ENCODE measurements at places on chromosomes 2 and 18.

DNA sequence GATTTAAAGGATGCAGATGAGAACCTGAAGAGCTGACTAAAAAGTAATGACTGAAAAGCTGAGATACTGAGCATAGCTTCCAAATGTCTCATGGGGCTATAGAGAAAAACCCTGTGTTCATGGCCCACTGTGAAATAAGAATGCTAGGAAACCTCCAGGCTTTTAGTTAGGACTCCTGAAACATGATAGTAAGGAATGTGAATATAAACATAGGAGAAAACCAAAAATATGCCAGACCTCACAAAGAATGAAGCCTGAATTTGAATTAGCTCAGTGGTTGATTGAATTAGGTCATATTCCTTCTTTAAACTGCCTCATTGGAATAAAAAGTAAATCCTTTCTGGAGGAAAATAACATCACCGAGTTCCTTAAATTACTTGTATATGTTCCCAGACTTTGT lies 194.5 kb upstream of the NXPH2 start:
- DNase-seq = peak; percentile 47

DNA sequence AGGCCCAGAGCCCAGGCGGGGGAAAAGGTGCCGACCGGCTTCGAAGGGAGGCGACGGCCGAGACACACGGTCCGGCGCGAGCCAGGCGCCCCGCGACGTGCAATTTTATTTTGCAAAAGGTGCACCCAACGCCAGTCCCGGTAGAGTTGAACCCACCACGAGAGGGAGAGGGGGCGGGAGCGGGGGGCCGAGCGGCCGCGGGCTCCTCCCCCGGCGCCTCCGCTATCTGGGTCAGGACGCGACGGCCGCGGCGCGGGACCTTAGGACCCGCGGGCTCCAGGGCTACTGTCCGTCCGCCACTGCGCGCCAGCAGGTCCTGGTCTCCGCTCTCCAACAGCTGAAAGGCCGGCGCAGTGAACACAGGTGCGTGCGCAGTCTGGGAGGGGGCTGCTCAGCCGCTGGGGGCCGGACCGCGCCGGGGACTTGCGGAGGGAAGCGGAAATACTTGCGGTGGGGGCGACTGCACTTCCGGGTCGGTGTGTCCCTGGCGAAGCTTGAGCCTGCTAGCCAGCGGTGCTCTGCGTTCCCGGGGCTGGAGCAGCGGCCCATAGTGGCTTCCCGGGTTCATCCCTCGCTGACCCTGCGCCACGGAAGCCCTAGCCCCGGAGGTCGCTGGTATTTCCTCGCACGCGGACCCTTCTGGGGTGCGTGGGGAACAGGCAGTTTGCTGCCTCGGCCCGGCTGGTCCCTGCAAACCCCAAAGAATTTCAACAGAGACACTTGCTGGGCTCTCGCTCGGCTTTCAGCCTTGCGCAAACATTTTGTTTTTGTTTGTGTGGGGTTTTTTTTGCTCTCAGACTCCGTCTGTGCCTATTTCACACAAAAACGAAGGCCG lies at the start of gene RMDN2:
RMDN2 (plus strand) TSS at position 225 of the 835 bp plus-strand sequence. CDS start 3,991 bp downstream, outside the sequence.
- DNase-seq = no peak

DNA sequence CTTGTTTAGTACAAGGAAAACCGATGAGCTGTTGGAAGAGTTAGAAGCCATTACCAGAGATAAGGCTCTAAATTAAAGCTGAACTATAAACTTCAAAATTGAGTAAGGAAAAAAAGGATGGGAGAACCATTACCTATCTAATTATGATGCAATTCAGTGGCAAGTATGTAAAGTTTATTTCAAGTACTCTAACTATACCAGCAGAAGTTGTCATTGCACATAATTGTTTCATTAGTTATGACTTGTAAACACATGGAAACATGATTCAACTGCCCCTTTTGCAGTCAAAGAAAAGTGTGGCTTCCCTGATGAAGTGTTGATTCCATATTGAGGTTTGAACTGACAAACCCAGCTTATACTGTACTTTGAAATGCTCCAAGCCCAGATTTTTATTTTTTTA lies 324.1 kb upstream of the KCNJ3 start:
- DNase-seq = no peak

- DNase-seq = no peak
These were observed 30.6 kb downstream of the DTNA start for GRCh38 chr18:34740724-34741123.

GRCh38 chr2:35871672-35872071 lies 483.9 kb upstream of the CRIM1 start:
- no peak for DNase-seq

- DNase-seq = no peak
These were observed 251.4 kb upstream of the ZEB2 start for GRCh38 chr2:144771348-144771747.

GRCh38 chr18:10293966-10294365 lies 160.5 kb upstream of the APCDD1 start:
- no peak for DNase-seq

DNA sequence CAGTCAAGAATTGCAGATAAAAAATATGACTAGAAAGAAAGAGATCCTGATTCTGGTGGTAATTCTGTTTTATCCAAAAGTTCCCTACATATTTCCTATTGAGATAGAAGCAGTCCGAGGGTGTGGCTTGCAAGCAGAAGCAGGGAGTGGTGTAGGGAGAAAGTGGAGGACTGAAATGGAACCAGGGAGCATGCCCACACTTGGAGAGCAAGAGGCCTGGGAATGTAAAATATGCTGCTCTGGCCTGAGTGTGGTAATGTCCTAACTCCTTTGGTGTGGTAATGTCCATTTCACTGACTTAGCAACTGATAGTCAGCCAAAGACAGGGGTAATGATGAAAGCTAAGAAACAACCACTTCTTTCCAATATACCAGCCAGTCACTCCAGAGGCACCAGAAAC lies 30.1 kb upstream of the FMNL2 start:
- DNase-seq = peak; percentile 5

GRCh38 chr2:164913640-164914350 lies 41.5 kb downstream of the SLC38A11 start:
- DNase-seq = no peak

DNA sequence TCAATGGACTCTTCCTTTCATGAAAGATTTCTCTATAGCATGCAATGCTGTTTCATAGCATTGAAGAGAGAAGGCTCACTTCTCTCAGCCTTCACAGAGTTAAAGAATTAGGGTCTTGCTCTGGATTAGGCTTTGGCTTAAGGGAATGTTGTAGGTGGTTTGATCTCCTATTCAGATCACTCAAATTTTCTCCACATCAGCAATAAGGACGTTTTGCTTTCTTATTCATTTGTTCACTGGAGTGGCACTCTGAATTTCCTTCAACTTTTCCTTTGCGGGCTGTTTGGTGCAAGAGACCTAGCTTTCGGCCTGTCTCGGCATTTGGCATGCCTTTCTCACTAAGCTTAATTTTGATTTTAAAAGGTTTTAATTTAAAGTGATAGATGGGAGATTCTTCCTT lies 131.6 kb downstream of the RBMS1 start:
- DNase-seq = no peak

GRCh38 chr2:26668041-26668440 lies 24.5 kb upstream of the KCNK3 start:
- DNase-seq = no peak
